ENCODE measurements at places on chromosomes 12 and 14. TPM values are rescaled to one million over a fixed set of nuclear protein-coding genes. Genes with fewer than 3 reads are reported as not detected.

DNA sequence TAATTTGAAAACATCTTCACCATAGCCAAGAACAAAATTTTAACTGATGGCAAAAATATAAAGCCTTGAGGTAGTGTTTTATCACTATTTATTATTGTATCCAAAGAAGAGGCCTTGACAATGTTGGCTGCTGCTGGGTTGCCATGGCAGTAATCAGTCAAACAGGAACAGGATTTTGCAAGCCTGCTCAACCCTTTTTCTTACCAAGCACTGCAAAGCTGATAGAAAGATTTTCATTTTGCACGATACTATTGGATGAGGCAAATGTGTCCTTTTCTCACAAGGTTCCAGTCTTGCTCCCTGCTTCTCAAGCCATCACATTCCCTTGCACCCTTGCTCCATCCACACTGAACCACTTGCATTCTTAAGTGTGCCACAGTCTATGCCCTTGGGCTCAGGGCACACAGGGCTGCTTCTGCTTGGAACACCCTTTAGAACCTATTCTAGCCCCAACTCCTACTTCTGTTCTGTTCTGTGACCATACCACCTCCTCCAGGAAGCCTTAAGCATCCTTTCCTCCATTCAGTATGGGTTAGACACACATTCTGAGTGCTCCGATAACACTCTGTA is 76.5 kb upstream of the AMIGO2 start:
- no peak for DNase-seq

GRCh38 chr12:49925433-49926204 is 21.9 kb upstream of the FAIM2 start:
- no peak for DNase-seq

GRCh38 chr14:53412819-53413675 is 259.9 kb upstream of the DDHD1 start:
- DNase-seq = no peak

- DNase-seq = no peak
These were observed 506 bp downstream of the EMP1 start for GRCh38 chr12:13197032-13197431.

CMA1 gene
- total RNA-seq = 0.29 TPM

GRCh38 chr14:89340200-89341181 is 76.5 kb downstream of the FOXN3 start:
- DNase-seq = no peak

PDE3A gene
- total RNA-seq = 8.5 TPM

GRCh38 chr14:89957376-89957775 is 1.6 kb downstream of the TDP1 start:
- DNase-seq = no peak

CRIP2 gene
- total RNA-seq = 130 TPM

- DNase-seq = no peak
These were observed 23.0 kb upstream of the RAB21 start for GRCh38 chr12:71731439-71732356.

DNA sequence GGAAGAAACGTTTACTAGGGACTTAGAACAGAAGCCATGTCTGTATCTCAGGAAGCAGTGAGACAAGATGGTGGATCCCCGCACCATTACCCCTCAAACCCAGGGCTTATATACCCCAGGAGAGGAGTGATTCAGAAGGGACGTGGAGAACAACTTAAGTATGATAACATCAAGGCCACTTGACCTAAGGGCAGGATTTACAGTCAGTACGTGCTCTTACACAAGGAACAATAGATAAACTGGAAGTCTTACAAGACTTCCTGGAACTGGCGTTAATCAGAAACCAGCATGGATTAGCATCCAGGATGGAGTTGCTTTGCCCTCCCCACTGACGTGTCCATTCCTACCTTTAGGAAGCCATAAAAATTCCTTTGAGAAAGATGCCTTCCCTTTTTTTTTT is 8.6 kb upstream of the ETFBKMT start:
- peak; percentile 49 for DNase-seq

- DNase-seq = no peak
These were observed 11.3 kb downstream of the FGF6 start for GRCh38 chr12:4434301-4434700.

ZDHHC22 gene
- 0.09 TPM for total RNA-seq

GRCh38 chr14:100498068-100498467 is 89.1 kb downstream of the BEGAIN start:
- DNase-seq = no peak
